Aorta (tissue), 5 donors: ENCODE measurements at places on chromosomes 6 and 20.
A peak's percentile ranks its signal among the peaks of the same experiment; 100 is the strongest.

GRCh38 chr6:168468045-168468444 lies 27.1 kb downstream of the SMOC2 start:
- DNase-seq = no peak

- no peak for DNase-seq
These were observed 222.6 kb downstream of the ZMYND8 start for GRCh38 chr20:47133809-47134456.

GRCh38 chr20:50478162-50478990 lies 31.8 kb upstream of the PTPN1 start:
- DNase-seq = peak; percentile 87

DNA sequence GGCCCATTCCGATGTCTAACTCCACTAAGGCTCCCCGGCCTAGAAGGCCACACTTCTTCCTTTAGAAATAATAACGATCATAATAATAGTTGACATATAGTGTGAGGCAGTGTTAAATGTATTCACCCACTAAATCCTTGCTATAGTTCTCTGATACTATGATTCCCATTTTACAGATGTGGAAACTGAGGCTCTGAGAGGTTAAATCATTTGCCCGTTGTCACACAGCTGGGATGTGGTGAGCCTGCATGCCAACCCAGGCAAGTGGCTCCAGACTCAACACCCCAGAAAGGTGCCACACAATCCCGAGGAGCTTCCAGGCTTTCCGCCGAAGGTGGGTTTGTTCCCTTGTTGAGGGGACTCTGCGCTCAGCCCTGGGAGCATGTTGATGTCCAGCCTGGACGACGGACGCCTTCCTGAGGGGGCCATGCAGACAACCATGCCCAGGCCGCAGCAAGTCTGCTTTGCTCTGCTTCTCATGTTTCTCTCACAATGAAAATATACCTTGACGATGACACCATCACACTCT lies 104.6 kb upstream of the CDYL start:
- DNase-seq = no peak

GRCh38 chr20:16363506-16364319 lies 209.5 kb downstream of the KIF16B start:
- no peak for DNase-seq

- no peak for DNase-seq
These were observed 21.7 kb downstream of the GFOD1 start for GRCh38 chr6:13465734-13466133.
